ENCODE measurements at places on chromosomes 13 and 19.

- no peak for DNase-seq
Observed at GRCh38 chr13:88051746-88052482, 380.7 kb downstream of the SLITRK5 start.

GRCh38 chr13:111029957-111030609 lies 85.0 kb upstream of the ARHGEF7 start:
- no peak for DNase-seq

DNA sequence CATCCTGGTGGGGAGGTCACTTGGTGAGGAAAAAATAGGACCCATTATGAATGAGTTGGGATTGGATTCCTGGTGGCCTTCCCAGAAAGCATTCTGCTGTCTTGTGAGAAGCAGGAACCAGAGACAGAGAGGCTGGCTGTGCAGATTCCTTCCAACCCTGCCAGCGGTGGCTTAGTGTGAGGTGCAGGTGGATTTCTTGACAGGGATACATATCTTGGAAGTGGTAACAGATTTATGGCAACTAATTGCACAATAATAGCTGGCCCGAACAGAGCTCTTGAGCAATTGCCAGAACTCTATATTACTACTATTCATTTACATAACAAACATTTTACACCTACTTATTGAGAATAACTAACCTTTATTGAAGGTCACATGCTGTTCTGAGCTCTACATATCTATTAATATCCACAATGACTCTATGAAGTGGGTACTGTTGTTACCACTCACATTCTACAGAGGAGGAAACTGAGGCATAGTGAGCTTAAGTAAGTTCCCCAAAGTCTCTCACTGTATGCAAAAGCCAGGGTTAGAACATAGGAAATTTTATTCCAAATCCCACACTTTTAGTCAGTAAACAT lies 173.9 kb upstream of the SERP2 start:
- no peak for DNase-seq

GRCh38 chr13:28251466-28251865 lies 113.1 kb downstream of the PAN3 start:
- no peak for DNase-seq

DNA sequence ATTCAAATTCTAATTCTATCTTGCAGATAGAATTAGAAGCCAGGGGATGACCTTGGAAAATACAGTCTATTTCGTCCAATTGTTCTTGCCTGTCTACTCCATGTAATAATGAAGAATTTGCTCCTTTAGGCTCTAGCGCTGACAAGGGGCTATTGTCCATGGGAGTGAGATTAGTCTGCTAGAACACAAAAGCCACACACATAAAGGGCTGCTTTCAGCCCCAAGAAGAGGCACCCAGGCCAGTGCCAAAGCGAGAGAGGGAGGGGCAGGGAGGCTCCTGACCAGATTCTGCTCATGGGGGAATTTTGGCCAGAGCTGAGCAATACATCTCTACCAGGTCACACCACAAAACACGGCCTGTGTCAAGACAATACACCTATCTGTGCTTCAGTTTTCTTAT lies 1306.9 kb downstream of the UQCRFS1 start:
- DNase-seq = no peak

- no peak for DNase-seq
Observed at GRCh38 chr13:50388481-50388880, 373.2 kb downstream of the KCNRG start.

- DNase-seq = no peak
Observed at GRCh38 chr13:64471916-64472315, 2758.2 kb downstream of the PCDH9 start.

DNA sequence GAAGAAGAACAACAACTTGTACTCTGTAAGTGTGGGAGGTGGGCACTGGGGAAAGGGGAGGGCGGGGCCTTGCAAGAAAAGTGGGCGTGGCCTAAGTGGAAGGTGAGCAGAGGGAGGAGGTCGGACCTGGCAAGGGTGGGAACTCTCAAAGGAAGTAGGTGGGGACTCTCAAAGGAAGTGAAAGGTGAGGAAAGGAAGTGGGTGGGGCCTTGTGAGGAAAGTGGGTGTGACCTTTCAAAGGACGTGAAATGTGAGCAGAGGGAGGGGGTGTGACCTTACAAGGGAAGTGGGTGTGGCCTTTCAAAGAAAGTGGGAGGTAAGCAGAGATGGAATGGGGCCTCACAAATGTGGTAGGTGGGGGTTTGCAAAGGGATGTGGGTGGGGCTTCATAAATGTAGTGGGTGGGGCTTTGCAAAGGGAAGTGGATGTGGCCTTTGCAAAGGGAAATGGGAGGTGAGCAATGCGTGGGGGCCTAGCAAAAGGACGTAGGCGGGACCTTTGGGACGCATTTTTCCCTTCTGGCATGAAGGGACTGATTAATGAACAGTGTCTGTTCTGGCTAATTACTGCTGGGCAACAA lies 25.9 kb downstream of the ACSBG2 start:
- no peak for DNase-seq

- no peak for DNase-seq
Observed at GRCh38 chr13:108281901-108282300, 12.4 kb downstream of the TNFSF13B start.

DNA sequence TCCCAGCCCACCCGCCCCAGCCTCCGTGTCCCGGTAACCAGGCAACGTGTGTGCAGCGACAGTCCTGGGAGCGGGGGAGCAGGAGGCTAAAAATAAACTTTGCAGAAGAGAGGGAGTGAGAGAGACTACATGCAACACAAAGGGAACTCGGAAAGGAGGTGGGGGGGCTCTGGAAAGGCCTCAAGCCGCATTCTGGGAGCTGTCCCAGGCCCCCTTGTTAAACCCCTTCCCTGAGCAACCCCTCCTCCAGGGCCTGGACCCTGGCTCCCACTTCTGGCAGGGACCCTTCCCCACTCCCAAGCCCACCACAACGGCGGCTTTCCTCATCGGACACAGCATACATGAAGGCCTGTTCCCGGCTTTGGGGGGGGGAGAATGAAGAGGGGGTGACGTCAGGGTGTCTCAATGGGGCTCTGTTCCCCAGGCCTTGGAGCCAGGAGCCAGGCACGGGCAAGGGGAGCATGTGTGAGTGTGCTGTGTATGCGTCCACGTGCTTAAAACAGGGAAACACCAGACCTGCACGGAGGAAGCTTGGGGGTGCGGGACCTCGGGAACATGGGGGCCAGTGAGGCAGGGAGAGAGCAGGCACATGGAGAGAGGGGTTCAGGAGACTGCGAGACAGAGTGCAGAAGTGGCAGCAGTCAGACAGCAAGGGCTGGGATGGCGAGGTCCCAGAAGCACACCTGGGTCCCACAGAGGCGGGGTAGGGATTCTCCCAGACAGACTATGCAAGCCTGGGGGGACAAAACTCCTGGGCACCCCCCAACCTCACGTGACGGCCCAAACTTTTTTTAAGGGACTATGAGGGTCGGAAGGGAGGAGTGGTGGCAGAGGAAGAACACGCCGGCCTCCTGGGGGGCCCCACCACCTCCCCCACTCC lies 2.3 kb downstream of the ERF start:
- DNase-seq = no peak

- DNase-seq = no peak
Observed at GRCh38 chr19:13163609-13164342, 13.6 kb downstream of the IER2 start.

DNA sequence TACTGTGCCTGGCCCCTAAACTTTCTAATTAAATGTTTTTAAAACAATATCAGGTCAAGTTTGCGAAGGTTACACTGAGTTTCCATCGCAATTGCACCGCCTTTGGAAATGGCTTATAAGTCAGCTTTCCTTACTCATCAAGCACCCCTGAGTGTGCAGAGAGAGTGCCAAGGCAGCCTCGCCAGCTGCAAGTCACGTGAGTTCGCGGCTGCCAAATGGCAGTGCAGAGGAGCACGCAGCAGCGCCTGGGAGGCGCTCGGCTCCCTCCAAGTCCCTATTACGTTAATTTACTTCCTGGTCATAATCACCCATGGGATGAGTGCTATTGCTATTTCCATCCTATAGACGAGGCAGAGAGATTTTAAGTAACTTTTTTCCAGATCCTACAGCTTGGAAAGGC lies 319.6 kb downstream of the TEX29 start:
- no peak for DNase-seq

GRCh38 chr19:33273065-33273736 lies 29.1 kb downstream of the CEBPA start:
- no peak for DNase-seq

- no peak for DNase-seq
Observed at GRCh38 chr13:40968416-40969000, 50.6 kb downstream of the ELF1 start.

- peak; percentile 26 for DNase-seq
Observed at GRCh38 chr19:33819880-33820781, 23.5 kb downstream of the KCTD15 start.

DNA sequence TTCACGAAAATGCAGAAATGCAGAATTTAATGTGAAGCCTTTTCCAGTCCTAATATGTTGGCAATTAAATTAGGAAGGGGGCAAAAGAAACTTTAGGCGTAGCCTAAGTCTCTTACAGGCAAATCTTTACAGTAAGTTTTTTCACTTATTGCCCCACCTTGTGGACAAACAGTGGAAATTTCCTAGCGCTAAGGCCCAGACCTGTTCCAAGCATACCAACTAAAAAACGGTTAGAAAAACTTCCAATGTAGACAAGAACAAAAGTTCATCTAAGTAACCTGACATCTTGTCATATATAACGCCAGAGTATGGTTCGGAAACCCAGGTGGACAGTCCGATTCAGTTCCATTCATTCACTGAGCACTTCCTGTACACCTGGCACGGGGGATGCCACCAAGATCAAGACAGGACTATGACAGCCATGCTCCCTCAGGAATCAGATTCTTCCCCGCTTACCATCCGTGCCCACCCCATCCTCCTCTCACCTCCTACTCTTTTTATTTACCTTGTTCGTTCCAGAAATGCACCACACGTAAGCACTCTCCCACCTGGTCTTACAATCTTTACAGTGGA lies 4.9 kb downstream of the ZAR1L start:
- no peak for DNase-seq

- no peak for DNase-seq
Observed at GRCh38 chr13:49649963-49650312, 21.6 kb downstream of the ARL11 start.

GRCh38 chr19:6801485-6802086 lies 29.1 kb downstream of the VAV1 start:
- DNase-seq = peak; percentile 59

DNA sequence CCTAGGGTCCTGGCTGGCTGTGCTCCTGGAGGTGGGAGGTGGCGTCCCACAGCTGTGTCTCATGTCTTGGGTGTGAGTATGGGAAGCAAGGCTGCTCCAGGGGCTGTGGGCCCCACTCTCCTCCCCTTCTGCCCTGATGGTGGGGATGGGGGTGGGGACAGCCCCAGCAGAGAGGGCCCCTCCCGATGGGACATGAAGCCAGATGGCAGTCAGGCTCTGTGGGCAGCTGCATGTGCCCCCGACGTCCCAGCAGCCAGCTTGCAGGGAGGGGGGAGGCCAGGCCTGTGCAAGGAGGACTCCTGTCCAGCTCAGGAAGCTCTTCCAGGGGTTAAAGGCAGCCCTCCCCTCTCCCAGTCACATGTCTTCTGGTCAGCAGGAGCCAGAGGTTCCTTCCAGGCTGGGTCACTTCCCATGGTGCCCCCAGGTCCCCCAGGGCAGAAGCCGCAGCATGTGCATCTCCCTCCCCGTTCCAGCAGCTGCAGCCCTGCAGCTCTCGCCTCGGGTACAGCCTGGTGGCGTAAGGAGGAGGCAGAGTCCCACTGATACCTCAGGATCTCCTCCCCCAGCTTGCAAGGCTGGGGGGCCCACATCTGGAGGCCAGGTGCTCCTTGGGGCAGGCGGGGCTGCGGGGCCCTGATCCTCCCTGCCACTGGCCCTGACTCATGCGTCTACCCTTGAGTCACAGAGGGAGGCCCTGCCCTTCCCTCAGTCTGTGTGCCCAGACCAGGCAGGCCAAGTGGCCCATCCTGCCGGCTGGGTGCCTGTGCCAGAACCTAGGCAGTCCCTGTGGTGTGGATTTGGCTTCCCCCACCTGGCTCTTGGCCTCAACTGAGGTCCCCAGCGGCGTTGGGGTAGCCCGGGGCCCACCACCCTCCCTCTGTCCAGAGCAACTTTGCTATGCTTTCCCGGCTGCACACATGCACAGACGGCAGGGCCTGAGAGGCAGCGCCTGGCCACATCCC lies 13.0 kb downstream of the YIPF2 start:
- DNase-seq = no peak

DNA sequence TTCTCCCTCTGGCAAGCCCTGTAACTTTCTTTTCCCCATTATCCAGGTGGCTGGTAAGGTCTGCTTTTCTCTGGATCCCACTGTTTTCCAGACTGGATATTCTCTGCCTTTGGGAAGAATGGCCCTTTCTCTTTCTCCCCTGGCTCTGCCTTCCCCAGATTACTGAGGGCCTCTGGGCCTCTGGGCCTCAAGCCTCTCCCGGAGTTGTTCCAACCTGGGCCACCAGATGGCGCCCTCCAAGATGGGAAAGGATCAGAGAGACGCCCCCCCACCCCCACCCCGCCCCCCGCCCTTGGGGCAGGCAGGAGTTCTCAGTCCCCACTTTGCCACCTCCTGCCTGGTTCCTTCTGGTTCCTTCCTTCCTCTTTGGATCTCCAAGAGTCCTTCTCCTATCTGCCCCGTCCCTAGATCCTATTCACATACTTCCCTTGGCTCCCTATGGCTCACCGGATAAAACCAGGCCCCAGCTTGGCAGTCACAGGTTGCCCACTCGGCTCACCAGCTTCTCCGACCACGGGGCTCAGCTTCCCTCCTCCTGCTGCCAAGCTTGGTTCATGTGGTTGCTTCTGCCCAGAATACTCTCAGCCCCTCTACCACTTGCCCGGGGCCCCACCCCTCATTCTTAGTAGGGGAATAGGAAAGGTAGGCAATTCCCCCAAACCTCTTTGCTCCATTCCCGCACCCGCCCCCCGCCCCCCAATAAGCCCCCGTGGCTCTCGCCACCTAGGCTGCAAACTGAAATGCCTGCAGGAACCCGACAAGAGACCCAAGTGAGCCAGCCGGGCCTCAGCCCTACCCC lies 13.1 kb downstream of the EPS8L1 start:
- peak; percentile 79 for DNase-seq

DNA sequence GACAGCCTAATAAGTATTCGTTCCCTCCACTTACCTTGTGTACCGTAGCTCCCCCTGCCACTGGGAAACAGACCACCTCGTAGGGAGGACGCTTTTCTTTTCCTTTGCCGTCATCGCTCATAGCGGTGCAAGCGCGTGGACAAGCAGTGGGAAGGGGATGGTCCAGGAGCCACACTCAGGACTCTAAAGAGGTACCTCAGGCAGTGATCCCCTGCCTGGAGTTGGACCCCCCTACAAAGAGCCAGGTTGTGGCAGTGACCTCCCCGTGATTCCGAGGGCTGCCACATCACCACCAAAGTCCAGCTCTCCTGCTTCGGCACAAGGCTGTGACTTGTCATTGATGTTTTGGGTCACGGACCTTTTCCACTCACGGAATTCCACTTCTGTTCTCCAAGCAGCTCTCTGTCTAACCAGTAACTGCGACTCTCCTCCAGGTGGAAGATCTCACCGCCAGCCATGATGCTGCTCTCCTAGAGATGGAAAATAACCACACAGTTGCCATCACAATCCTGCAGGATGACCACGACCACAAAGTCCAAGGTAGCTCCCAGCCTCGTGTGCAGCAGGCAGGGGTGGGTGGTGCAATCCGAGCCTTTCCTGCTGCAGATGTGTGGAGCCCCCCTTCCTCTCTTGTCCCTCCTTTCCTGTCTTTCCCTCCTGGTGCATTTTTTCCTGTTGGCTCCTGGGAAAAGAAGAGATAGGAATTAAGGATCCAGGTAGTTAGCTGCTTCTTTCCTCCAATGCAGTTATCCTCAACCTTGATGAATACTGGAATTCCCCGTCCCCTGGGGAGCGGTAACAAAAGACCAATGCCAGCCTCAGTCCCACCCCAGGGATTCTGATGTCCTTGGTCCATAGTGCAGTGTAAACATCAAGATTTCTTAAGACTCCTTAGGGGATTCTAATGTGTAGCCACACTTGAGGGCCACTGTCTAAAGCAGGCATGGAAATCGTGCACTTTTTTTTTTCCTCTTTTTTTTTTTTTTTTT lies 107.7 kb downstream of the SLC7A1 start:
- DNase-seq = no peak

All from stimulated activated CD8-positive, alpha-beta memory T cell treated with anti-CD3 and anti-CD28 coated beads, Interleukin-15, amount 100 ng/mL, for 24 hours (primary cell).